ENCODE measurements at places on chromosomes 16 and 17.

DNA sequence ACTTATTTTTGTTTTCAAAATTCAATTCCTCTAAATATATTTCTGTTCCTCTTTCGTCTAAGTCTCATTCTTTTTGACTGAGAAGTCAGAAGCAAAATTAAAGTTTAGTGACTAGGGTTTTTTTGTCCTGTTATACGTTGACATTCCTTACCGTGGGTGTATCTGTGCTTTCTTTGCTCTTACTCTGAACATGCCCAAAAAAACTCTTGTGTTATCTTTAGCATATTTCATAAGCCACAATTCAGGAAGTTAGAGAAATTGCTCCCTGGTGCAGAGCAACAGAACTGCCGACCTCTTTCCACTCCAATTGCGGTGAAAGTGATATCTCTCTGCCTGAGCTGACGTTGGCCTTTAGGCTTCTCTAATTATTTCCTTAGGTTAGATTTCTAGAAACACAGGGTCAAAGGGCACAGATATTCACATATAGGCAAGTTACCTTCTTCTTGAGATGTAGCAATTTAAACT, 65.7 kb downstream of the CENPV start:
- DNase-seq: peak; percentile 2

DNA sequence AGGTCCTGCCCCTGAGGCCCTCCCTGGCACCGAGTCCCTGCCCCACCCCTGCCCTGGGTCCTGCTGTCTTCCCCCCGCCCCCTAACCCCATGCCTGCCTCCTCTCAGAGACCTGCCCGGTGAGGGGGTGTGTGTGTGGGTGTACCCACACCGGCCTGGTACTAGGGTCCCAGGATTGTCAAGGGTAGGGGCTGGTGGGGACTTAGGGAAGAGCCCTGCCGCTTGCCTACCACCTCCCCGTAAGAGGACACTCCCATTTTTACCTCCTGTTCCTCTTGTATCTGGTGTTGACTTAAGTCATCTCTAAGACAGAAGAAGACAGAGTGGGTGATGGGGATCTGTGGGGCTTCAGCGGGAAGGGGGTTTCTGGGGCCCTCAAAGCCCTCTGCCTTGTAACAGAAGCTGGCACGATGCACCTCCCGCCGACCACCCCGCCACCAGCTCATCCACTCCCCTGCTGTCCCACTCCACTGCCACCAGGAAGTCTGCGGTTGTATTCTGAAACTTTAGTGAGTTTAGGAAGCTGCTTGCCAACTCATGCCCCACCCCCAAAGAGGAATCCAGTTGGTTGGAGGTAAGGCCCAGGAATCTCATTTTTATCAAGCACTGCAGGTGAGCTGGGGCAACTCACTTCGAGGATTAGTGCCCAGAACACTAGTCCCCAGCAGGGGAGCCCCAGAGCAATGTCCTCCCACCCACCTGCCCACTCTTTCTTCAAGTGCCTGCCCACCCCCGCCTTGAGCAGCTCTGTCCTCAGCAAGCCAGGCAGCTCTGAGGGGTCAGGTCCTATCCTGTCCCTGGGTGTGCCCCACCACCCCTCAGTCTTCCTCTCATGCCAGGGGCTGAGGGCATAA, 5.6 kb downstream of the SPATA32 start:
- DNase-seq: peak; percentile 72

- DNase-seq: no peak
These were observed 8.3 kb downstream of the MRPL27 start for GRCh38 chr17:50364715-50365114.

DNA sequence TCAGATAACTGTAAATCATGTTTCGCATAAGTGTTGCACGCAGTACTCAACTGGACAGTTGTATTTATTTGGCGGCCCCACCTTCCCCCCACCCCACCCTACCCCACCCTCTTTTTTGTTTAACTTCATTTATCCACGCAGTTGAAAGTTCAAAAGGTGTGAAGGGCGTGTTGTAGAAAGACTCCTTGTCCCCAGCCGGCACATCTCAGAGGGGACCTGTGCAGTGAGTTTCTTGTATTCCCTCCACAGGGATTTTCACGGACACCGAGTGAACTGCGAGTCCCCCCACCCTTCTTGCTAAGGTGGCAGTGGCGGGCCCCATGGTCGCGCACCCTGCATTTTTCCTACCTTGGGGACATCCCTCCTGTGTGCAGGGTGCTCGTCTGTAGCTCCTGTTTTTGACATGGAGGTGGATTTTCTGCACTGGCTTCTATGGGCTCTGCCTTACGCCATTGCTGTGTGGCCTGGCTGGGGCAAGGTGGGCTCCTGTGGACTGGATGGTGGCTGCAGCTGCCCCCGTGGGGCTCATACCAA, 36.2 kb downstream of the ADCY7 start:
- no peak for DNase-seq

- DNase-seq: peak; percentile 55
These were observed 119.0 kb upstream of the CDC42EP4 start for GRCh38 chr17:73430848-73431247.

DNA sequence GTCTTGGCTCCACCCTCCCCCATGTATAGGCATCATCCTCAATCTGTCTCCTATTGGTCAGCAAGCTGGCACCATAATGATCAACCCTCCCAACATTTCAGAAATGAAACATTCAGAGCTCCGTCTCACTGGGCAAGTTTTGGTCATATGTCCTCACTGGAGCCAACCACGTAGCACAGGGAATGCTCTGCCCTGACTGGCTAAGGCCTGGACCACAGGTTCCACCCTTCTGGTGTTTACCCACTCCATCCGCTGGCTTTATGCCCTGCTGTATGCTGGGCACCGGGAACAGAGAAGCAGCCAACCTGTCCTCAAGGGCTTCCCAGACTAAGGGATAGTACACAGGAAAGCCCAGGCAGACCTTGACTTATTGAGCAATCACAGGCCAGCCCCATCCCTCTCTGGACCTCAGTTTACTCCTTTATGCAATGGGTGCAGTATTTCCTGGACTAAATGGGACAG, 20.5 kb downstream of the MYO15A start:
- DNase-seq: peak; percentile 43

GRCh38 chr16:66263168-66263972, 103.1 kb upstream of the CDH5 start:
- no peak for DNase-seq

GRCh38 chr16:48210747-48211146, 33.4 kb upstream of the LONP2 start:
- DNase-seq: no peak

- no peak for DNase-seq
These were observed 210.1 kb upstream of the TNRC6C start for GRCh38 chr17:77748436-77748835.

- DNase-seq: no peak
These were observed 14.9 kb upstream of the LYRM9 start for GRCh38 chr17:27907976-27908558.

DNA sequence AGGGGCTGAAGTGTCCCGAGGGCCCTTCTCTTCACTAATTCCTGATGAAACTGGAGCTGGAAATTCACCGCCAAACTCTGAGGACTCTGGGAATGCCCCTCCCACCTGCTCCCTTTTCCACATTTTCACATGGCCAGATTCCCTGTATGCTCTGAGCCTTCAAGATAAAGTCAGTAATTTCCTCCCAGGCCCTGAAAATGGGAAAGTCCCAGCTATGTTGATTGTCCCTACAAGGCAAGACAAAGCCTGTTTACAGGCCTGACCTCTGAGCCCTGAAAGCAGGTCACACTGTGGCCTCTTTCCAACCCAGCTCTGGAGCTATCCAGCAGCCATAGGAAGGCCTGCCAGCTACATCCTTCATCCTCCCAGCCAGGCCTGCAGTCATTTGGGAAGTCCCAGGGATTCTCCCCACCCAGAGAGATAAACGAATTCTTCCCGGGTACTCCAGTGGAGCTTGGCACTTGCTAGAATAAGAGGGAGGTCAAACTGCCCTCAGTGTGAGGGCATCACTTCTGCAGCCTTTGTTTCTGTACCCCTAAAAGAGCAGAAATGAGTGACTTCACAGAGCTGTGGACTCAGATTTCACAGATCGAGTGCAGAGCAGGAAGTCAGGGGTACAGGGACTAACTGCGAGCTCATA, 19.6 kb upstream of the CCL2 start:
- DNase-seq: no peak

DNA sequence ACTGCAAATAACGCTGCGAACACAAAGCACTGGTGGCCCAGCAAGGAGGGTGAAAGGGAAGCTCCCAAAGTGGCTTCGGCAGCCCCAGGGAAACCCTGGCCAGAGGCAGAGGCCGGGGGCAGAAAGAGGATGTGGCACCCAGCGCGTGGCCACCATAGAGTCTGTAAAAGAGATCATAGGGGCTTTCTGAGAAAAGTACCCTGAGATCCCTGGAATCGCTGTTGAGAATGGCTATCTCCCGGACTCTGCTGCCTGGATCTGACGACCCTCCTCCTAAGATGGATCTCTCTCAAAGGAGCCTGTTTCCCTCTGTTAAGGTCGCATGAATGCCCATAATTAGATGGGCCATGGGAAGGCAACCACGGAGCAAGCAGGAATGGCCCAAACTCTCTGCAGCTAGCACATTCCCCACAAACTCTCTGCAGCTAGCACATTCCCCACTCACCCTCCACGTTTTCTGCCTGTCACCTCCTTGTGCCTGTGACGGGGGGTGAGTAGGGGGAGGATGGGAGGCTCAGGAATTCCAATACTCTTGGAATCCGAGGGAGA, 364.4 kb downstream of the XYLT1 start:
- DNase-seq: no peak

- no peak for DNase-seq
These were observed 13.7 kb upstream of the NAGLU start for GRCh38 chr17:42522263-42522790.

- no peak for DNase-seq
These were observed 569.8 kb upstream of the ZFHX3 start for GRCh38 chr16:73617738-73618137.

- no peak for DNase-seq
These were observed 54.1 kb downstream of the TNFRSF13B start for GRCh38 chr17:16917671-16918394.

- no peak for DNase-seq
These were observed 1.6 kb downstream of the ASIC2 start for GRCh38 chr17:33291248-33292200.

GRCh38 chr16:75364286-75364791, 69.0 kb downstream of the CFDP1 start:
- DNase-seq: no peak

DNA sequence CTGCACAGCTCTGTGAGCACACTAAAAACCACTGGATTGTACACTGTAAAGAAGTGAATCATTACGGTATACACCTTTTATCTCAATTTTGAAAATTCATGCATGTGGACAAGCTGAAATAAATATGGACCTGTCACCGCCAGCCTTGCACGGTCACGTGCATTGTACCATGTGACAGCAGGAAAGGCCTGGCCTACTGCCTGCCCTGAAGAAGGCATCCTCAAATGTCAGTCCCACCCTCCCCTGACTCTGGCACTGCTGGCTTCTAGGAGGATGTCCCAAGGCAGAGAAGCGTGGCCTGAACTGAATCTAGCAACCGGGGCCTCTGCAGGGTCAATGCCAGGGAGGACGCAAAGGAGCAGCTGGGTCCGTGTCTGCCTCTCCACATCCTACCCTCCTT, 34.6 kb downstream of the SLC38A8 start:
- no peak for DNase-seq

DNA sequence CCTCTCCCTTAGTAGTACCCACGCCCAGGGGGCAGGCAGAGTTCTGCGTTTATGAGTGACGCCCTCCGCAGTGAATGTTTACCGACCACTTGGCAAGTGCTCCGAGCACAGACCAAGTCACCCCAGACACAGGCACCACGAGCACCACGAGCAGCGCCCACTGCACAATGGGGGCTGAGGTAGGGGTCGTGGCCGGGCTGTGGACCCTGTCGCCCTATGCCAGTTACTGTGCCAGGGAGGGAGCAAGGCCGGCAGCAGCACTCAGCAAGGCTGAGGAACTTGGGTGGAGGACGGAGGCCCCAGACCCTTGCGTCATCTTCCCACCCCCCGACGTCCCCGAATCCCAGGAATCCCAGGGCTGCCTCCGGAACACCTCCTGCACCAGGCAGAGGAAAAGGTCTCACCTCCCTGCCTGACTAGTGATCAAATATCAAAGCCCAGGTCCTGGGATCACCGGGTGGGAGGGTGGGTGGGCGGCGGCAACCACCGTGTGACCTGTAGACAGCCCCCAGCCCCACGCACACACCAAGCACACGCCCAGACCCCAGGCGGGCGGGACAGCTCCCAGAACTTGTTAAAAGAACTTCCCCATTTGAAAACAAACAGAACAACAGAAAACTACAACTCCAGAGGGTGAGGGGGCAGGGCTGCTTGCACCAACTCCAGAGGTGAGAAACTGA, 5.4 kb downstream of the VASN start:
- no peak for DNase-seq

GRCh38 chr17:2357931-2358434, 20.7 kb downstream of the SGSM2 start:
- DNase-seq: no peak

DNA sequence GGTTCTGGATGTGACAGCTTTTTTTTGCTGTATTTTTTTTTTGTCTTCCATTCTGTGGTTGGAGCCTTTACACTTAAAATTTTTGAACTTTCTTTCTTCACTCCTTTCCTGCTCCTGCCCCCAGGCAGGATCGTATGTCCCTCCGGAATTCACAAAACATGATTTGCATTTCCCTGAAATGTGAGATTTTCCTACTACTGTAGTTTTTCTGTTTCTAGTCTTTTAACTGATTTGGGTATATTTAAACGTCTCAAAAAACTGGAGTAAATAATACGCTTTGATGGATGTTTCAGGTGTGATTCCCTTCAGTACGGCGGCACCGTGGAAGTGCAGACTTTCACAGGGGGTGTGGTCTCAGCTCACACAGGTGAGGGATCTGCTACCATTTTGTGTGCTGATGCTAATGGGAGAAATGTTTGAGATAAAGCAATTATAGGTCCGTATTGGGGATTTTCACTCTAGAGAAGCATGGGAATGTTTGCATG, 686 bp downstream of the SRCAP start:
- DNase-seq: no peak

GRCh38 chr16:75074920-75075687, 41.5 kb downstream of the LDHD start:
- DNase-seq: peak; percentile 54

DNA sequence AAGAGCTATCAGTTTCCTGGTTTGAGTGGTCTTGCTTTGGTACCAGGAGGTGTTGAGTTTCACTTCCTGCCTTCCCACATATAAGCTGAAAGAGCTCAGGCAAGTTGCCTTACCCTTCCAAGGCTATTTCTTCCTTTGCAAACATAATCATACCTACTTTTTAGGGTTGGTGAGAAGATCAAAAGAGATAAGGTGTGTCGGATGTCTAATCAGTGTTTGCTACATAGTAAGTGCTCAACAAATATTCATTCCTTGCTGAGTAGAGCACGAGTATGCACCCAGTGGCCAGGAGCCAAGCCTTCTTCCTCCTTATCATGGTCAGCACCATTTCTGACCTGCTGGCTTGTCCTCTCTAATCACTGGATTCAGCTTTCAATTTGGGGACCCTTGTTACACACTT, 12.7 kb upstream of the TMEM98 start:
- no peak for DNase-seq

GRCh38 chr16:54204756-54205155, 81.8 kb downstream of the IRX3 start:
- DNase-seq: no peak

GRCh38 chr16:17544304-17544703, 73.5 kb upstream of the XYLT1 start:
- DNase-seq: no peak

Measured in RPMI8226 (cell line).